NT2/D1 (cell line): ENCODE measurements at places on chromosomes 7 and 10.

DNA sequence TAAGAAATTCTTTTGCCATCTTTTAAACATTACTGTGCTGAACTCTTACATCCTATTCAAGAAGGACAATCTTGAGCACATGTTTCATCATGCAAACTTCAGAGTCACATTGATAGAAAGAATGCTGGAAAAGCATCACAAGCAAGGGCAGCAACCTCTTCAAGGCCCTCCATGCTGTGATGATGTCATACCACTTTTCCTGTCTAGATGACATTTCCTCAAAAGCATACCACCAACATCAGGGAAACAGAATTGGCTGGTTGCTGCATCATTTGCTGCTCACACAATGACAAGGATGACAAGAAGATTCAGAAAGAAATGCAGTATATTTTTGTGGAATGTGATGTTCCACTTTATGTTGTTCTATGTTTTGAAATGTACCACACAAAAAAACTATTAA lies 37.6 kb downstream of the CYP2C8 start:
- no peak for DNase-seq

GRCh38 chr10:71638064-71638821 lies 81.3 kb downstream of the C10orf105 start:
- DNase-seq, result no peak

DNA sequence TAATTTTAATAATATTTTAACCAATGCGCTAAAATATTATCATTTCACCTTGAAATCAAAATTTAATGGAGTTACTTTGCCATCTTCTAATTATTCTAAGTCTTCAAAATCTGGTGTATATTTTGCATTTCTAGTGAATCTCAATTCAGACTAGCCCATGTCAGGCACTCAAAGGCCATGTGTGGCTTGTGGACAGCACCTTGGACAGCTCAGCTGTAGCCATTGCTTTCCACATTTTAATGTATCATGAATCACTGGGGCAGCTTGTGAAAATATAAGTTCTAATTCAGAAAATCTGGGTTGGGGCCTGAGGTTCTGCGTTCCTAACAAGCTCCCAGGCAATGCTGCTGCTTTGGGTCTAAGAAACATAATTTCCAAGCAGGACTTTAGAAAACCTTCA lies 57.2 kb downstream of the MGAM2 start:
- DNase-seq, result no peak

- no peak for DNase-seq
Measured at GRCh38 chr7:151847681-151848081, 29.2 kb downstream of the PRKAG2 start.

GRCh38 chr7:75905785-75906604 lies 9.0 kb upstream of the POR start:
- DNase-seq, result no peak

GRCh38 chr7:132735476-132735875 lies 159.2 kb upstream of the PLXNA4 start:
- no peak for DNase-seq

DNA sequence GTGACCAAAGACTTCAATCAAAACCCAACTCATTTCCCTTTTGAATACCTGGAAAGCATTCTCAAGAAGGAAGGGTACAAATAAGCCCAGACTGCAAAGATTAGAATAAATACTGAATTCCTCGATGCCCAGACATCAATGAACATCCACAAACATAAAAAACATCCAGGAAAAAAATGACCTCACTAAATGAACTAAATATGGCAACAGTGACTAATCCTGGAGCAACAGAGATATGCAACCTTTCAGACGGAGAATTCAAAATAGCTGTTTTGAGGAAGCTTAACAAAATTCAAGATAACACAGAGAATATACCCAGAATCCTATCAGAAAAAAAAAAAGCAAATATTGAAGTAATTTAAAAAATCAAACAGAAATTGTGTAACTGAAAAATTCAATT lies 43.2 kb downstream of the PCLO start:
- DNase-seq, result no peak

DNA sequence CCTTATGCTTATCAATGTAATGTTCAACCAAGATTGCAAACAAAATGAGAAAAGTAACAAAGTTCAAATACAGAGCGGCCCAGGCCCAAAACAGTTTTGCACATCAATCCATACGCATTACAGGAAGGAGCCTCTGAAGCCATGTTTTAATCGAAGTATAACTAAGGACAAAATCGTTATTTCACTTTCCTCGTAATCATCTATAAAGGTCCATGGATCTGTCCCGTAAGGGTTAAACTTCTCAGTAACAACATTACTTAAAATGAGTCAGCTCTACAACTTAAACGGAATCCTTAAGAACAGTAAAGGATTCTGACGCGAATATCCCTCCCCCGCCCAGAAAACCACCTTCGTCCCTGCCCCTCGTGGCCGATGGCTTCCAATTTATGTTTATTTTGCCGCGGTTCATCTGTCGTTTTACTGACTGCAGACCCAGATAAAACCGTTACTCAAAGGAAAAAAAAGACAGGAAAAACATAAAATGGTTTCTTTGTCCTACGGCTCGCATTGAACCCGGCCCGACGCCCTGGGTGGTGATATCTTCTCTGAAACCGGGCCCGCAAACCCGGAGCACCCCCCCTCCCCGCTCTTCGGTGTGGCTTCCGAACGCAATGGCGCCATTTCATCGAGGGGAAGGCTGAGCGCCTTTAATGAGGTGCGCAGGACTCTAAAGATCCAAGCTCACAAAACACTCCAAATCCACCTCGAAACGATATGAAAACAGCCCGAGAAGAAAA lies 1.1 kb downstream of the HNRNPA2B1 start:
- DNase-seq, result no peak
